ENCODE measurements at places on chromosomes 12 and 14.

GRCh38 chr14:88248606-88249005 is 74.5 kb downstream of the KCNK10 start:
- no peak for DNase-seq

GRCh38 chr14:104436047-104436591 is 143.4 kb upstream of the C14orf180 start:
- DNase-seq = no peak

DNA sequence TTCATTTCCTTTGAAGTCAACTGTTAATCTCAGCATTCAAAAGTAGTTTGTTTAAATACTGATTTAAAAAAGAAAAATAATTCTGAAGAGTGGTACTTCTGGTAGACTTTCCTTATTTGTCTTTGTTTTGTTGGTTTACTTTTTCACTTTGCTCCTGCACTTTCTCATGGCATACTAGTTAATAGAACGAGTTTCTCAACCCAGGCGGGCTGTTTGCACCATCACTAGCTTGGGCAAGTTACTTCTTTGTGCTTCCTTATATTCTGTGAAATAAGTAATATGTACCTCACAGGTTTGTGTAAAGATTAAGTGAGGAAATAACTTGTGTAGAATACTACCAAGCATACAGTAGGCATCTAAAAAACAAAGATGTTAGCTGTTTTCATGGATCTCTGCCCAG is 45.5 kb downstream of the SLC38A6 start:
- DNase-seq = no peak

- DNase-seq = no peak
Observed at GRCh38 chr14:31886156-31886835, 190.8 kb upstream of the ARHGAP5 start.

- DNase-seq = no peak
Observed at GRCh38 chr14:71372411-71372838, 465.2 kb downstream of the PCNX1 start.

DNA sequence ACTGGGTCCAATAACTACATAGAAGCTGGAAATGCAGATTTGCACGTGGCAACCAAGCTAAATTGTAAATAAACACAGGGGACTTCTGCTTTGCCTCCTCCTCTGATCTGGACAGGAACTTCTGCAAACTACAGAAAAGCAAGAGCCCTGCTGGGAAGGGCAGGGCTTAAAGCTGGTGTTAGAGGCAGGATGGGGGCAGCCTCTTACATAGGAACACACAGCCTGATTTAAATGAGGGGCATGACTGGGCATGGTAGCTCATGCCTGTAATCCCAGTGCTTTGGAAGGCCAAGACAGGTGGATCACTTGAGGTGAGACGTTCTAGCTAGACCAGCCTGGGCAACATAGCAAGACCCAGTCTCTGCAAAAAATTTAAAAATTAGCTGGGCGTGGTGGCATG is 46.7 kb downstream of the ERH start:
- no peak for DNase-seq

- DNase-seq = no peak
Observed at GRCh38 chr12:69107541-69107940, 131.8 kb upstream of the CPSF6 start.

DNA sequence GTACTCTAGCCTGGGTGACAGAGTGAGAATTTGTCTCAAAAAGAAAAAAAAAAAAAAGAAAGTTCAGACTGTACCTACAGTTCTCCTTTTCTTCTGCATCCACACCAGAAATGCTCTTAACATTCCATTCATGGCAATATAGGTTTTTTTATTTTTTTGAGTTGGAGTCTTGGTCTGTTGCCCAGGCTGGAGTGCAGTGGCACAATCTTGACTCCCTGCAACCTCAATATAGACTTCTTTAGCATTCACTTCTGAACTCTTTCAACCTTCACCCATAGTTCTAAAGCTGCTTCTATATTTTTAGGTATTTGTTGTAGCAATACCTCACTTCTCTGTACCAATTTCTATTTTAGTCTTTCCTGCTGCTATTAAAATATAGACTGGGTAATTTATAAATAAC is 1095.7 kb downstream of the FLRT2 start:
- DNase-seq = no peak

- no peak for DNase-seq
Observed at GRCh38 chr14:94918896-94919295, 149.0 kb upstream of the GSC start.

- no peak for DNase-seq
Observed at GRCh38 chr12:113052326-113052725, 4.2 kb upstream of the DTX1 start.

GRCh38 chr14:73788701-73789551 is 62.7 kb upstream of the PTGR2 start:
- DNase-seq = no peak

DNA sequence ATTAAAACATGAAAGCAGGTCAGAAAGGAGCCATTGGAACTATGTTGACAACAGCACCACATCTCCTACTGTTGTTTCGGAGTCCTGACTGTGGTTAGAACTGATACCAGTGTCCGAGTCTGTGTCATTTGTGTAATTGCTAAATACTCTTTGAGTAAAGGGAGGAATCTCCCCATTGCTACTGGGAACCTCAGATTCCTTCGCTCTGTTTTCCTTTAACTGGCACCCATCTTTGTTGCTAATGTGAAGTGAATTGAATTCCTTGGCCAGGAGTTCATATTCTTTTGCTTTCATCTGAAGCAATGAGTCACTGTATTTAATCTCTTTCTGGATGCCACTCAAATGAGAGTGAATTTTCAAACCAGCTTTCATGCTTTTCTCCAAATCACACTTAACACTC is 31.5 kb downstream of the RASSF9 start:
- DNase-seq = no peak

GRCh38 chr12:57461917-57462250 is 2.3 kb downstream of the GLI1 start:
- DNase-seq = no peak

DNA sequence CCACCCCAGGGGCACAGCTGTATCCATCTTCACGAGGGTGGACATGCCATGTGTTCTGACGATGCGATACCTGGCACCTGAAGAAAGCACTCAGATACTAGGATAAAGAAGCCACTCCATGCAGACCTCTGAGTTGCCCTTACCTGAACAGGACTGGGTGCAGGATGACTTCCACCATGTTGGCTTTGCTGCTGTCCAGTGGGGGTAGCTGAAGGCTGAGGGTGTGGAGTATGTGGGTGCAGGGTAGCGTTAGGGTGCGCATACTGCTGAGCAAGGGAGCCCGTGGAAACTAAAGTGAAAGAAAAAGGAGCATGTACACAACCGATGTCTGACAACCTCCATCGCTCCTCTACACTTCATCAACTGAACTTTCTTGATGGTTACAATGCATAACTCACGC is 51.3 kb downstream of the SH2B3 start:
- DNase-seq = no peak

GRCh38 chr14:52402812-52403526 is 88.9 kb downstream of the PTGER2 start:
- no peak for DNase-seq

GRCh38 chr14:32597771-32598170 is 268.7 kb downstream of the AKAP6 start:
- no peak for DNase-seq

All from posterior cingulate gyrus (tissue), 11 donors.